ENCODE measurements at places on chromosomes 12 and 14.

- no peak for DNase-seq
These were observed 157.1 kb upstream of the TMTC1 start for GRCh38 chr12:29940811-29941210.

DNA sequence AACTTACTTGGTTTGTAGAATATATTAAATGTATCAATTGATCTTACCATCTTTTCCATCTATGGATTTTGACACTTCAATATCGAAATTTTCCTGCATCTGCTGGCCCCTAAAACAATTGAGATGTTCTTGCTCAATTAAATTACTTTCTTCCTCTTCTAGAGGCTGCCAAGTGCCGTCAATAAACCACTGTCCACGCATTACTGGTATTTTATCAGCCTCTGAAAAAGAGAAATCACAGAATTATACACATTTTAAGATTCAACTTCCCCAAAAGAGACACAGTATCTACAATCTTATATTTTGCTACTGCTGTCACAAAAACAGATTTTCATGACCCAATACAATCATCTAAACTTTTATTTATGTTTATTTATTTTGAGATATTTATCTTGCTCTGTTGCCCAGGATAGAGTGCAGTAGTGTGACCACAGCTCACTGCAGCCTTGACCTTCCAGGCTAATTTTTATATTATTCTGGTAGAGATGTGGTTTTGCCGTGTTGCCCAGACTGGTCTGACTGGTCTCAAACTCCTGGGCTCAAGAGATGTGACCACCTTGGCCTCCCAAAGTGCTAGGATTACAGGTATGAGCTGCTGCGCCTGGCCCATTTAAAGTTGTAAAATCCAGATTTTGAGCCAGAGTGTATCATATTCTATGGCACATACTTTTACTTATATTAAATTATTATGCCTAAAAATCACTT lies 49.3 kb downstream of the DDHD1 start:
- no peak for DNase-seq

DNA sequence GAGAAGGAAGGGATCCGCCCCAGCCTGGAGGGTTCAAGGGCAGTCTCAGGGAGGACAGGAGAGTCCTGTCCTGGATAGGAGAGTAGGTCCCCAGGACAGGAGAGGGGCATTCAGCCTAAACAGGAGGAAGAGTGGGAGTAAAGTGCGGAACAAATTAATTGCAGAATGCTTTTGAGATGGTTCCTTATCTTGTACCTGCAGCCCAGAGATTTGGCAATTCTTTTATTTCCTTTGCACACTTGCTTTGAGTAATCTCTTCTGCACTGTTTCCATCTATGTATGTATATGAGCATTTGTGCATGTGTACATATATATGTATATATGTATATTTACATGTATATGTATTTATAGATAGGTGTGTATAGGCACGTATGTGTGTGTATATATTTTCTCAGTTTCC lies 22.7 kb downstream of the PLEK2 start:
- no peak for DNase-seq

DNA sequence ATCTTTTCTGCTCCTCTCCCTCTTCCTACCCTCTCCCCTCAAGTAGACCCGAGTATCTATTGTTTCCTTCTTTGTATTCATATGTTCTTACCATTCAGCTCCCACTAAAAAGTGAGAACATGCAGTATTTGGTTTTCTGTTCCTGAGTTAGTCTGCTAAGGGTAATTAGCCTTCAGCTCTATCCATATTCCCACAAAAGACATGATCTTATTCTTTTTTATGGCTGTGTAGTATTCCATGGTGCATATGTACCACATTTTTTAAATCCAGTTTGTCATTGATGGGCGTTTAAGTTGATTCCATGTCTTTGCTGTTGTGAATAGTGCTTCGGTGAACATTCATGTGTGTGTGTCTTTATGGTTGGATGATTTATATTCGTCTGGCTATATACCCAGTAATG lies 32.2 kb downstream of the CRADD start:
- DNase-seq, result no peak

GRCh38 chr14:37932008-37932407 lies 275.7 kb upstream of the SSTR1 start:
- no peak for DNase-seq

DNA sequence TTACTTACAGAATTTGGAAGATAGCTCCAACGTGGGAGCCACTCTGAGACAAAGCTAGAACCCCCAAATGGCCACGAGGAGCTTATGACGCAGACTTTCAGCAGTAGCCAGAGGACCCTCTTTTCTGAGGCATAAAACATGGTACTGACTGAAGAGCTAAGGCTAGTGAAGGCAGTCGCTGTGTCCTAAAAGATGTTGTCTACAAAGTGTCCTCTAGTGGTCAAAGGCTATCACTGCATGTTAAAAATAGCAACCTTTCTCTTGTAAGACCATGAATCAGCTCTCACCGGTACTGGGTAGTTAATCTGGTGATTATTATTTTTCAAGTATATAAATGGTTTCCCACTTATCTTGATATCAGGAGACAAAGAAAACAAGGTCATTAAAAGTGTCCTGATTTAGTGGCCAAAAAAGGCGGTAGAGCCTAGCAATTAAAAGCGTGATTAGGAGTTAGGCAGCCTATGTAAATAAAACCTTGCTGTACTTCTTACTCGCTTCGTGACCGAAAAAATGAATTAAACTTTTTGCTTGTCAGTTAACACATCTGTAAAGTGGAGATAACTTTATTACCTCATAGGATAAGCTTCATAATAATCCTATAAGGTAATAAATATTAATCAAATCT lies 47.0 kb upstream of the LGR5 start:
- no peak for DNase-seq

DNA sequence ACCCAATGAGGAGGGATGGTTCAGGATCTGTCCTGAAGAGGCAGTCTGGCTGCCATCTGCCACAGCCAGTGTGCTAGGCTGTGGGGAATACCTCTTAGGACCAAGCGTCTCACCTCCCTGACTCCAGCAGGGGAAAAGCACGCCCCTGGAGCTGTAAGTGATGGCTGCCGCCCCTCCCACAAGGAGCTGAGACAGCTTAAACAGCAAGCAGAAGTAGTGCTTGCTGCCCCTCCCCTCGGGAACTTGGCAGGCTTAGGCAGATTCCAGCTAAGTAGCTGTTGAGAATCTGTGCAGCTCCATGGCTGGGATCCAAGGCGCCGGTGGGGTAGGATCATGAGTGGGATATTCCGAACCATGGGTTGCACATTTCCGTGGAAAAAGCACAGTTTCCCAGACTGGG lies 360.4 kb upstream of the MDGA2 start:
- no peak for DNase-seq

- no peak for DNase-seq
These were observed 8.0 kb downstream of the SLC8B1 start for GRCh38 chr12:113326775-113327395.

- DNase-seq, result no peak
These were observed 1.4 kb upstream of the STON2 start for GRCh38 chr14:81401420-81402122.

DNA sequence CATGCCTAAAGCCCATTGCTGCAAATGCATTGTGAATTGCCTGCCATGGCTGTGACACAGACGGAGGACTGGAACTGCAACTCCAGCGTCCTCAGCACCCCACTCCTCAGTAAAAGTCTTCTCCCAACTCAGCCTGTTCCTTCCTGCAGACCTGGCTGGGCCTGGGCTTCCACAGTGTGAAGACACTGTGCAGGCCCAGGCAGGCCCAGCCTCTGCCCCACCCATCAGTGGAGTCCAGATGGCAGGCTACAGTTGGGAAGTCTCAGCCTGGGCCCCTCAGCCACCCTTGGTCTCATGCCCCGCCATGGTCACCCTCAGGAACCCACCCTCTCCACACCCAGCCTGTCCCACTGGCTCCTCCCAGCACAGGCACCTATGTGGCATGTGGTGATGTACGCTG lies 22.0 kb downstream of the VSX2 start:
- no peak for DNase-seq

DNA sequence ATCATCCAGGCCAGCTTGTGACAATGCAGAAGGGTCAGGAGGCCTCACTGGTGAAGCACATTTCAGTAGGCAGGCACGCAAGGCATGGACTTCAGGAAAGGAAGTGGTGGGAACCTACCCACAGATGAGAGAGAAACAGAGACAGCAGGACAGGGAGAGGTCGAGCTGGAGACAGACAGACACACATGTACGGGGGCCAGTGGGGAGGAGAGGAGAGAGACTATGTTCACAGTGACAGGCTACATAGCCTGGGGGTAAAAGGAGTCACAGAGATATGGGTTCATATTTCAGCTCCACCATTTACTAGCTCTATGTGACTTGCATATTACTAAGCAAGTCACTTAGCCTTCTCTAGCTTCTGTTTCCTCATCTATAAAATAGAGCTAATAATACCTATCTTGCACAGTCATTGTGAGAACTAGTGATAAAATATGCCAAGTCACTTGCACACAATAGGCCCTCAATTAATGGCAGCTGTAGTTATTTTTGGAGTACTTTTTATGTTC lies 91.1 kb upstream of the FUT8 start:
- no peak for DNase-seq

GRCh38 chr14:92877757-92878431 lies 45.1 kb upstream of the CHGA start:
- DNase-seq, result no peak

DNA sequence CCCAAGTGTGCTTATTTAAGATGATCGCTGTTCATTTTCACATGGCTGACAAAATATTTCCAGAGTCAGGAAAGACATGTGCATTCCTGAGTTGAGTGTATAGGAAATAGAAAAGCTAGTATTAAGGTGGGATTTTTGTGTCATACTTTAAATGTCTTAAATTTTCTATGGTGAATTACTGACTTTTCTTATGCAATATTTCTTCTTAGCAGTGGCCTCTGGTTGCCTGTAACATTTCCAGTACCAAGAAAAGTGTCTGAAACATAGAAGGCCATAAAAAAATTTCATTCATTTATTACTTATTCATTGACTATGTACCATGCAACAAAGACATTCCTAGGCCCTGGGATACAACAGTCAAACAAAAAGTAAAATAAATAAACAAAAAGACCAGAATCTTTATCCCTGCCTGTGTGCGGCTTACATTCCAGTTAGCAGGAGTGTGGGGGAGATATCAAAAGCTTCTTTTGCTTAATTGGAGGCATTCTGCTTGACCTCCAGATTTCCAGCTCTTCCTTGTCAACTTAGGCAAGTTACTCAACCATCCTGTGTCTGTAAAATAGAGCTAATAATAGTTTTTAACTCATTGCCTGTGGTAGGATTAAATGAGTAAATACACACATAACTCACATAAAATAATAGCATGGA lies 216.3 kb upstream of the FLRT2 start:
- DNase-seq, result no peak

- DNase-seq, result no peak
These were observed 22.5 kb upstream of the C14orf180 start for GRCh38 chr14:104557086-104557485.

DNA sequence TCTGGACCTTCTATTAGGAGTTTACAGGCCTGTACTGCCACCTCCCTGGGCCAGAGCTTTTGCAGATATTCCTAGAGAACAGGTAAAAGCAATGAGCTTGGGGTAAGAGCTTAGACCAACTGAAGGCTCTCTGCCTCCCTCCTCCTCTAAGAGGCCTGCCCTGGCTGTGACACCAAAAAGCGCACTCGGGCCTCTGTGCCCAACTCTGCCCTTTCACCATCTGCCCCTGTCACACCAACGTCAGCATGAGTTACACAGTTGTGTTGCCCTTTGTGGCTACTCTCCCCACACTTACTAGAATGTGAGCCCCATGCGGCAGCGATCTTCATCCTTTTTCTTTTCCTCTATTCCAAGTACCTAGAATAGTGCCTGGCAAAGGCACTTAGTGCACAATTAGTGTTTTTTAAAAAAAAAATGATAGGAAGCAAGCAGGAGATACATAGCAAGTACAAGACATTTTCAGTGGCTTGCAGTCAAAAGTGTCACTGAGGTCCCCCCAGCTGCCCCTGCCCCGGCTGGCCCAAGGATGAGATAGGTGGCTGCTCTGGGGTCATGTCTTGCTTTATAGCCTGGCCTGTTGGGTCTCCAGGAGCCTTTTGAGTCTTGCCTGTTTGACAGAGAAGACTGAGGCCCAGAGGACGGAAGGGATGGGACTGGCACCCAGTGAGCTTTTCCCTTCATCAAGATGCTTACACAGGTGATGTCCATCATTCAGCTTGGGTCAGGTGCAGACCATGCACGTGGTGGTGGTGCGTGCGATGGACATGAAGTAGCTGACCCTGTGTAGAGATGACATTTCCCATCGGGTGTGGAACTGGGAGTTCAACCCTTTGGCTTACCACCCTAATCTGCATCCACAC lies 12.5 kb downstream of the CKB start:
- no peak for DNase-seq

GRCh38 chr12:48990552-48990951 lies 8.6 kb downstream of the DDN start:
- no peak for DNase-seq

- no peak for DNase-seq
These were observed 21.0 kb downstream of the CHST11 start for GRCh38 chr12:104477510-104478390.
